ENCODE measurements at places on chromosomes 3 and 15.

- peak; percentile 81 for DNase-seq
These were observed 183.6 kb downstream of the PEX5L start for GRCh38 chr3:179853176-179853575.

- no peak for DNase-seq
These were observed 45.4 kb downstream of the PDIA5 start for GRCh38 chr3:123112232-123112631.

DNA sequence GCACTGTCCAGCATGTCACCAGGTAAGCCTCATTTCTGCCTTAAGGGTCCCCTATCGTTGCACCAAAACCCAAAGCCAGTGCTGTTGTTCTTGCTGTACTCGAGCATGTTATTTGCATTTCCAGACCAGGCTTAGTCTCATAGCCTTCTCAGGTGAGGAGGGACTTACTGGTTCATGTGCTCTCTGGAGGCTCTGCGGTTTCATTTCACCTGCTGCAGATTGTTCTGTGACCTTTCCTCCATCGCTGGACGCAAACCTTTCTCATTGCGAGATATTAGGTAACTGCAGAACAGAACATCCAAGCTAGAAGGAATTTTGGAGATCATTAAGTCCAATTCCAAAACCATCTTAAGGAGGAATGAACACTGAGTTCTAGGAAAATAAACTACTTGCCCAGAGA, 187.3 kb upstream of the BCL6 start:
- DNase-seq = no peak

- DNase-seq = peak; percentile 70
These were observed 17.8 kb upstream of the ERICH6 start for GRCh38 chr3:150721285-150722130.

- DNase-seq = no peak
These were observed 91.4 kb downstream of the ZNF621 start for GRCh38 chr3:40615918-40616819.

DNA sequence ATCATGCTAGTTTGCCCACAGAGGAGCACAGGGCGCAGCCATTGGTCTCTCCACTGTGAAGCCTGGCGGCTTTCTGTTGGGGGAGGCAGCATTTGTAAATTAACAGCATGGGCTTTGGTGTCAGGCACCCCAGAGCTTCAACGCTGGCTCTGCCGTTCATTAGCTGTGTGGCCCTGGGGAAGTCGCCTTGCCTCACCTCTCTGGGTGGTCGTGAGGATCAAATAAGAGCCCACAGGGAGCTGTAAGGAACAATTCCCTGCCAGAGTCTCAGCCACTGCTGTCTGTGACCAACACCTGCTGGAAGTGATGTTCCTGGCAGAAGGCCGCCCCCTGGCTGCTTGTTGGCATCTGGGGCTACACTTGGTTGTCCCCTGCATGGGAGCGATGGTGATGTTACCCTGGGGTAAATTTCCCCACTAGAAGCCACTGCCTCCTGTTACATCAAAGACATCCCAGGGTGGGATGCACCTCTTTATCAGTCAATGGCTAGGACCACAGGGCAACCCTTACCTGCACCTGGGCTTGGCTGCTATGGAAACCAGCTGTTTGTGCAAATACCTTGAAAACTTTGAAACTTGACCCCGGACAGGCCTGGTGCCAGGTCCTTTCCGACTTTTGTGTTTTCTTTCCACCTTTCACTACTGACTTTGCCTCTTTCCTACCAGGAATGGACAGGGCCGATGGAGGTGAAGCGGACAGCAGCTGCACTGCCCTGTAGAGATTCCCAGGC, 36.9 kb downstream of the DNASE1L3 start:
- no peak for DNase-seq

GRCh38 chr3:161350916-161351315, 20.4 kb downstream of the SPTSSB start:
- peak; percentile 52 for DNase-seq

GRCh38 chr3:46135475-46135874, 72.6 kb downstream of the CCR1 start:
- no peak for DNase-seq

DNA sequence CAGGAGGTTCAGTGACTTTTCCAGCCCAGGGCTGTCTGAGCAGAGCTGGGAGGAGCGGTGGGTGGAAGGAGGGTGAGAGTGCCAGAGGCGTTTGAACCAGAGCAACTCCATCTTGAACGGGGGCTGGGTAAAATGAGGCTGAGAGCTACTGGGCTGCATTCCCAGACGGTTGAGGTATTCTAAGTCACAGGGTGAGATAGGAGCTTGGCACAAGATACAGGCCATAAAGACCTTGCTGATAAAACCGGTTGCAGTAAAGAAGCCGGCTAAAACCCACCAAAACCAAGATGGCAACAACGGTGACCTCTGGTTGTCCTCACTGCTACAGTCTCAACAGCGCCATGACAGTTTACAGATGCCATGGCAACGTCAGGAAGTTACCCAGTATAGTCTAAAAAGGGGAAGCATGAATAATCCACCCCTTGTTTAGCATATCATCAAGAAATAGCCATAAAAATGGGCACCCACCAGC, 60.2 kb downstream of the ABTB1 start:
- DNase-seq = no peak

DNA sequence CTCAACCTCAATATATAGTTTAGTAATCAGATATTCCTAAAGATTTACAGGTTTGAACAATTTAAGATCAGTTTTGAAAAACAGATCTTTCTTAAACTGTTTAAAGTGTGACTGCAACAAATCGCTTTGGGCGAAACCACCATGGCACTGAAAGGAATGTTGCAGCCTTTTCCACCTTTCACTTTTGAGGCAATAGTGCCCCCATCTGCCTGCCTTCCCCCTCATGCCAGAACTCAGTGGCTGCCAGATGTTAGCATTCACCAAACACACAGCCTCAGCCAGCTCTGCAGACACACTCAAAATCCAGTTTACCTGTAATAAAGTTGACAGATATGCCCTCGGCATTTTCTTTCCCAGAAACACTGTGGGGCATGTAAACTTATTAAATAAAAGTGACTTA, 3.3 kb downstream of the LYSMD4 start:
- DNase-seq = peak; percentile 42

- DNase-seq = no peak
These were observed 66.7 kb downstream of the LARS2 start for GRCh38 chr3:45455040-45455439.

- DNase-seq = peak; percentile 68
These were observed 66.2 kb downstream of the SCN11A start for GRCh38 chr3:38985581-38985980.

DNA sequence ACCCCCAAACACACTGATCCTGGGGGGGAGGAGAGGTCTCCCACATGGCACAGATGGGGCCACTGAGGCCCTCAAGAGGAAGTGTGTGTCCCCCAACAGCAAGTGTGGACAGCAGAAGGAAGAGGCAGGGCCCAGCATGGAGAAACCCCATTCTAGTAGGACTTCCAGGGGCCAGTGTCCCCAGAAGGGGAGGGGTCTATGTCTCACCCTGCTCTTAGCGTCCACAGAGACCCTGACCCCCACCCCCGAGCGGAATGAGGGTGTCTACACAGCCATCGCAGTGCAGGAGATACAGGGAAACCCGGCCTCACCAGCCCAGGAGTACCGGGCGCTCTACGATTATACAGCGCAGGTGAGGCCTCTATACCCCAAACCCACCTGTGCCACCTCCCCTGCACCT, 35.3 kb downstream of the TSPAN3 start:
- no peak for DNase-seq

GRCh38 chr15:55694652-55695150, 48.3 kb downstream of the PRTG start:
- no peak for DNase-seq

- DNase-seq = no peak
These were observed 3.2 kb downstream of the MAN2A2 start for GRCh38 chr15:90906181-90906849.

GRCh38 chr3:9901967-9902366, 681 bp upstream of the IL17RE start:
- DNase-seq = no peak

- no peak for DNase-seq
These were observed 1176.0 kb upstream of the ALCAM start for GRCh38 chr3:104190681-104191080.

DNA sequence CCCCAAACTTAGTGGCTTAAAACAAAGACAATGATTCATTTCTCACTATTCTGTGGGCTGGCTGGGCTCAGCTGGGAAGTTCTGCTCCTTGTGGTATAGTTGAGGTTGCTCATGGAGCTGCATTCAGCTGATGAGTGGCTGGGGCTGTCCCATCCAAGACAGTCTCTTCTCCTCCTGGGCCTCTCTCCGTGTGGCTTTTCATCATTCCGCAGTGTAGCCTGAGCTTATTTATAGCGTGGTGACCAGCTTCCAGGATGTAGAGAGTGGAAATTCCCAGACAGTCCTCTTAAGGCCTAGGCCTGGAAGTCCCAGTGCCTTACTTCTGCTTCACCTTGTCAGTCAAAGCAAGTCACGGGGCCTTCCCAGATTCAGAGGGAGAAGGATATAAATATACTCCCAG, 136.7 kb upstream of the DAZL start:
- DNase-seq = peak; percentile 95

GRCh38 chr15:71825021-71825730, 14.8 kb downstream of the NR2E3 start:
- DNase-seq = no peak

DNA sequence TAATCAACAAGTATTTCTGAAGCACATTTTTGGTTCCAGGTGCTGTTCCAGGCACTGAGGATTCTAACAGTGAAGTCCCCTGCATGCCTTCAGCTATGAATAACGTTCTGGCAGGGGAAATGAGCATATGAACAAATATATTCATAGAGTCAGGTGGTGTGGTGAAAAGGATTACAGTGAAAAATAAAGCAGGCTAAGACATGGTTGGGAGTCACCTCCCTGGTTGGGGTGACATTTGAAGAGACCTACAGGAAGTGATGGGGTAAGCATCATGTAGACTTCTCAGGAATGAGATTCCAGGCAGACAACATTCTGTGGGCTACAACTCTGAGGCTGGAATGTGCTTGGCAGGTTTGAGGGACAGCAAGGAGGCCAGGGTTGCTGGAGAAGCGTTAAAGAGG, 15.0 kb downstream of the FRMD4B start:
- DNase-seq = no peak

GRCh38 chr3:42210726-42211125, 55.3 kb downstream of the CCK start:
- no peak for DNase-seq

- DNase-seq = no peak
These were observed 964 bp downstream of the NRROS start for GRCh38 chr3:196640297-196641018.

GRCh38 chr15:93488296-93488713, 399.3 kb upstream of the RGMA start:
- no peak for DNase-seq

DNA sequence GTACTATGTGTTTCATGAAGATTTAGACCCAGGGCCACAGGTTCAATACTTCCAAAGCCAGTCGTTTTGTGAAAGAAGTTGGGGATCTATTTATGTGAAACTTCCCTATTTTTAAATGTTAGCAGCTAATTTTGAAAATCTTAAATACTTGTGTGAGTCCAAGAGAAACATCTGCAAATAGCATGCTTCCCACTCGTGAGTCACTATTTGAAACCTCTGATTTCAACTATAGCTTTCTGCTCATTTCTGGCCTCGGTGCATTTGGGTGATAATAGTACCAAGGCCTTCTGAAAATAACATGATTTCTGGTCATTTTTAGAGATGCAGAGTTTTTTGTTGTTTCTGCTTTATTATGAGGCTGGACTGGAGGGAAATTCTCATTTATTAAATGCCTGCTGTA, 110.0 kb downstream of the OPA1 start:
- DNase-seq = peak; percentile 63

DNA sequence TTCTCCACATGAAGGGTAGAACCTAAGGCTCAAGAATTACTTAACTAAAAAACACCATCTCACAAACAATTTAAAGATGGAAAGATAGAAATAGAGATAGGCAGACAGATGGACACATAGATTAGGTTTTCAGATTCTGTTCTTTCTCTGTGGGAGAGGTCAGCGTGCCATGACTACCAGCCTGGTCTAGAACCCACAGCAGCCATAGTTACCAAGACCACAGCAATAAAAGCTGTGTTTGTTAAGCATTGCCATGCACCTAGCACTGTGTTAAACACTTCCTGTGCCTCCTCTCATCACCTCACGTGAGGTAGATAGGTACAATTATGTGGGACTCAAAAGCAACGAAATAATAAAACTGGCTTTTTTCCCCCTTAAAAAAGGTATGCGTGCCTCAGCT, 83.1 kb upstream of the TSEN2 start:
- DNase-seq = no peak

DNA sequence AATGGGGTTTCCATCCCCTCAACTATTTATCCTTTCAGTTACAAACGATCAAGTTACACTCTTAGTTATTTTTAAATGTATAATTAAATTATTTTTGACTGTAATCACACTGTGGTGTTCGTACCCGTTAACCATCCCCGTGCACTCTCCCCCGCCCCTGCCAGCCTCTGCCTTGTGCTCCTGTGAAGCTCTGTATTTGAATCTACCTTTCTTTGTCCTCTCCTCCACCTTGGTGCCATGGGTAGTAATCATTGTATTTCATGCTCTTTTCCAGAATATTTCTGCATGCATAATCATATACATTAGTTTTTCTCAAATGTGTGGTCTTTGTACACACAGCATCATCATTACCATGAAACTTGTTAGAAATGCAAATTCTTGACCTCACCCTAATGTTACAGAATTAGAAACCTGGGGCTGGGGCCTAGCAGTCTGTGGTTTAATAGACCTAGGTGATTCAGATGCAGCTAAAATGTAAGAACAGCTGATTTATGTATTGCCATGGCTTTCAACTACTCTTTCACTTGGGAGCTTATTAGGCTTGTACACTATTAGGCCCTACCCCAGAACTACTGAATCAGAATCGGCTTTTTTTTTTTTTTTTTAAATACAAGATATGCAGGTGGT, 91.5 kb downstream of the STT3B start:
- DNase-seq = no peak

- DNase-seq = no peak
These were observed 191.1 kb upstream of the TSC22D2 start for GRCh38 chr3:150216866-150217600.

DNA sequence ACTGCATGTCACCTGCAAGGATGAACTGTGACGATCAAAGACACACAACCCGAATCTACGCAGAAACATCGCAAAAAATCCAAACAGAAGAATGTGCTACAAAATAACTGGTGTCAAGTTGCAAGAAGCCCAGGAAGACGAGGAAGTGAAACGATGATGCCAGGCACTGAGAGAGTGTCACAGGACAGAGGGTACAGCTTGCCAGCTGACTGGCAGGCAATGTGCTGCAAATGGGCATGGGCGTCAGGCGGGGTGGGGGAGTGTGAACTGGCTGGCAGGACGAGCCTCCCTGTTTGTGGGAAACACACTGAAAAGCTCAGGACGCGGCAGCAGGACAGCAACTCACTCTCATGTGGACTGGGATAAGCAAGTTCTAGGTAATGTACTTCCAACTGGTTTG, 28.9 kb upstream of the OCA2 start:
- DNase-seq = no peak

DNA sequence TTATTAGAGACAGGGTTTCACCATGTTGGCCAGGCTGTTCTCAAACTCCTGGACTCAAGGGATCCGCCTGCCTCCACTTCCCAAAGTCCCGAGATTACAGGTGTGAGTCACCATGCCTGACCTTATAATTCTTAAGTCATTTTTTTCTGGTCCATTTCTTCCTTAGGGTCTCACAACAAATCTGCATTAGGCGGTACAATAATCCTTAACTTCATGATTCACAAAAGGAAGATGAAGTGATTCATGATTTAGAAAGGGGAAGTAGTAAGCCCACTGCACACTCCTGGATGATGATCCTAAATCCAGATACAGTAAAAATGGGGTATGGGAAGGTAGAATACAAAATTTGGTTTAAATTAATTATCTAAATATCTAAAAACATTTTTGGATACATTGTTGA, 45.0 kb upstream of the TKT start:
- no peak for DNase-seq

Data from fibroblast of mammary gland (primary cell).